AG04450 (cell line): ENCODE measurements at places on chromosomes 6 and 20.

DNA sequence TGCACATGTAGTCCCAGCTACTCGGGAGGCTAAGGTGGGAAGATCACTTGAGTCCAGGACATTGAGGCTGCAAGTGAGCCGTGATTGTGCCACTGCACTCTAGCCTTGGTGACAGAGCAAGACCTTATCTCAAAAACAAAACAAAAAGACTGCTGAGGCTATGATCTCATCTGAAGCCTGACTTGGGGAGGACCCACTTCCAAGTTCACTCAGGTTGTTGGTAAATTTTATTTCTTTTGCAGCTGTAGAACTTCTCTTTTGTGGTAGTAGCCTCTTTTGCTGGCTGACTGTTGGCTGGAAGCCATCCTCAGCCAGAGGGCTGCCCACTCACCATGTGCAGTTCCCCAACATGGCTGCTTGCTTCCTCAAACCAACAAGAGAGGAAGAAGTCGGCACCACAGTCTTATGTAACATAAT is 36.8 kb upstream of the ME1 start:
- DNase-seq = no peak

DNA sequence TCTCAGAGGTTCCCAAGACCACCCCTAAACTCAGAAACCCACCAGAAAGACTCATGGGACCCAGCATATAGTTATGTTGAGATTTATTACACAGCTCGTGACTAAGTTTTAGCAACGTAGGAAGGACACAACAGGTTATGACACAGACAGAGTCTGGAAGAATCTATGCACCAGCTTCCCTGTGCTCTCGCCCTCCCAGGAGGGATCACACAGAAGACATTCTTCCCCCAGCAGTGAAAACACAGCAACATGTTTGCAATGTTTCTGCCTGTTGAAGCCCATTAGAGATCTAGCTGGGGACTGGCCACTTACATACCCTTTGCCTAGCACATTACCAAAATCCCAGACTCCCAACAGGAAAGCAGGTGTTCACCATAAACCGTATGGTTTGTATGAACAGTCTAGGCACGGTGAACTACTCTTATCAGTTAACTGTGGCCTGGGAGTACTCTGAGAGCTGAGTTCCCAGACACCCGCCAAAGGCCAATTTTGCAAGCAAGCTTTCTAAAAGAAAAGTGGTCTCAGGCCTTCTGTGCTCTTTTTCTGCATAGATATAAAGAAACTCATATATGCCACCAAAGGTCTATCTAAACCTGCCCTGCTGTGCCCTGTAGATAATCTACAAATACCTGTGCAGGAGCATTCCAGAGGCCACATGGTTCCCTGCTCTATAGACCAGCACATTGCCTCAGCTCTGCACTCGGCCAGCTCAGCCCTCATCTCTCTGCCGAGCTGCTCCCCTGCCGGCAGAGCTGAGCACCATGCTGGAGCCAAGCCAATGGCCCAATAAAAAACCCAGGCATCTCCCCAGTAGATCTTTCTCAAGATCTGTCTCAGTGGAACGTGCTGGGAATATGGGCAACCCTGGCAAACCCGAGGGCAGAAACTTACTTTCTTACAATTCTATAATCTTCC is 69.6 kb upstream of the SMIM28 start:
- DNase-seq = no peak

DNA sequence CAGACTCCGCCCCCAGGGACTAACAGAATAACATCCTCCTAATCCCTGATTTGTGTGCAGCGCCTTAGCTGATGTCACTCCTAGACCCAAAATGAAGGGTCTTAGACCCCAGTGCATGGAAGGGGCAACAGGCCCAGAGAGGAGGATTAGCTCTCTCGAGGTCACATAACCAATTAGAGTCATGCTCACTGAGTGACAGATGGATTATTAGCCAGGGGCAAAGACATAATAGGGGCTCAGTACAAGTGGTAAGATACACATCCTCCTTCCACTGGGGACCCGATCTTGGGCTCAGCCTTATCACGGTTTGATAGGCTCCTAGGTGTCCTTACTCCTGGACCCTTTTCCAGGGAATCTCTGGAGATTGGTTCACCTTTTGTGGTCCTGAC is 858 bp downstream of the TP53INP2 start:
- no peak for DNase-seq

DNA sequence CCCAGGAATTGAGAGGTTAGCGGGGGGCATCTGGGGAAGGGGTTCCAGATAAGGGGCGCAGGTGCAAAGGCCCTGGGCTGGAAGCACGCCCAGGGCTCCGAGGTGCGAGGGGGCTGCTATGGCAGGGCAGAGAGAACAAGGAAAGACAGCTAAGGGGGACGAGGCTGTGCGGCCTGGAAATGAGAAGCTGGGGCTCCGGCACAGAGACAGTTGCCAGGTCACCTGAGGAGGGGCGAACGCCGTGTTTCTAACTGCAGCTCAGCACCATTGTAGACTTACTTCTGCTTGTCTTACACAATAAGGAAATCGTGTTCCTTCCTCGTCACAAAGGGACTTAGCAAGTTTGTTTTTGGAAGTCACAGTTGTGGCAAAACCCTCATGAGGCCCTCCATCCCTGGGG is 68.9 kb upstream of the TBXT start:
- no peak for DNase-seq

DNA sequence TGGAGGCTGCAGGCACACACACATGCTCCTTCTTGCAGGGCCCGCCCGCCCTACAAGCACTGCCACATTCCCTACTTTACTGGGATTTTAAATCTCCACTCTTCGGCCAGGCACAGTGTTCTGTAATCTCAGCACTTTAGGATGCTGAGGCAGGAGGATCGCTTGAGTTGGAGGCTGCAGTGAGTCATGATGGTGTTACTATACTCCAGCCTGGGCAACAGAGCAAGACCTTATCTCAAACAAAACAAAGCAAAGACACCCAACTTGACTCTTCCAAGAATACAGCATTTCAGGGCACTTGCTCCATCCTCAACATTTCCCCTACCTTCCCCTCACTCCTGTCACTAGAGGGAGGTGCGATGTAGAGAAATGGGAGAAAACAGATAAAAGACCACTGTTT is 194.0 kb downstream of the MYLK4 start:
- no peak for DNase-seq

- DNase-seq = no peak
Measured at GRCh38 chr6:3712827-3713665, 38.5 kb downstream of the PXDC1 start.

- DNase-seq = no peak
Measured at GRCh38 chr6:81708113-81708699, 44.3 kb downstream of the TENT5A start.

- no peak for DNase-seq
Measured at GRCh38 chr6:136792095-136792409, 225 bp downstream of the MAP3K5 start.

DNA sequence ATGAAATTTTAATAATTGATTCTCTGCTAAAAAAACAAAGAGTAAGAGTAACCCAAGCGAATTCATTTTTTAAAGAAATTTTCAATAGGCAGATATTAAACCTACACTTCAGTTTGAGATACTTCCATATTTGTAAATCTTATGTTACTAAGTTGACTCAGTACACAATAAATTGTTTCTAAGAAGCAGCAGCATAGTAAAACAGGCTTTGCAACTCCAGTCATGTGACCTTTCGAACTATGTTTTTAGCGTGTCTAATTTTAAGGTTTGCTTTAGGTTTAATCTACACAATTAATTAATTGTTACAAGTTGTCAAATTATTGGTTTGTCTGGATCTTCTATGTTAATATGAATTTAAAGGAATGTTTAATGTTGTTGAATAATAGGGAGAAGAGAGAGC is 708.9 kb upstream of the CITED2 start:
- DNase-seq = no peak

DNA sequence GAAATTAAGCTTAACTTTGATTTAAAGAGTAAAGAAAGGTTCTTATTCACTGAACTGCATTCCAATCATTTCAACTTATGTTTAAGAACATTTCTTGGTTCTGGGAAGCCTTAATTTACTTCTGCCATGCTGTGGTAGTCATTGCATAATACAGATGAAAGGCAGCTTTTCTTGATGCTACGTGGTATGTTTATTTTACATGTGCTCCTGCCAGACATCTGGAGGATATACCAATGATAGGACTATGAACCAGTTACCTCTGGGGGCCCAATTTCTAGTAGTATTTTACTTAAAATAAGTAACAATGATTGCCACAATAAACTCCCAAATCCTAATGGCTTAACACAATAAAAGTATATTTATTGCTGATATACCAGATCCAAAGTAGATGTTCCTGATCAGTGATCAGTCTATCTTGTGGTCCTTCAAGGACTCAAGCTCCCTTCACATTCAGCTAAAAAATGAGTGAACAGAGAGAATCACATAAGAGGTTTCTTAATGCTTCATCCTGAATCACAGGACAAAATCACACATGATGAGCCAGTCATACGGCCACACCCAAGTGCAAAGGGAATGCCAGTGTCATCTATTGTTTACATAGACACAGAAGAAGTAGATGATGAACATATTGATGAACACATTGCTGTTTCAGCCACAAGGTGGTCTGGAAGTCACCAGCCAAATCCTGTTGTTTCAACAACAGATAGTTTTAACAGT is 56.5 kb upstream of the CCN2 start:
- peak; percentile 60 for DNase-seq

DNA sequence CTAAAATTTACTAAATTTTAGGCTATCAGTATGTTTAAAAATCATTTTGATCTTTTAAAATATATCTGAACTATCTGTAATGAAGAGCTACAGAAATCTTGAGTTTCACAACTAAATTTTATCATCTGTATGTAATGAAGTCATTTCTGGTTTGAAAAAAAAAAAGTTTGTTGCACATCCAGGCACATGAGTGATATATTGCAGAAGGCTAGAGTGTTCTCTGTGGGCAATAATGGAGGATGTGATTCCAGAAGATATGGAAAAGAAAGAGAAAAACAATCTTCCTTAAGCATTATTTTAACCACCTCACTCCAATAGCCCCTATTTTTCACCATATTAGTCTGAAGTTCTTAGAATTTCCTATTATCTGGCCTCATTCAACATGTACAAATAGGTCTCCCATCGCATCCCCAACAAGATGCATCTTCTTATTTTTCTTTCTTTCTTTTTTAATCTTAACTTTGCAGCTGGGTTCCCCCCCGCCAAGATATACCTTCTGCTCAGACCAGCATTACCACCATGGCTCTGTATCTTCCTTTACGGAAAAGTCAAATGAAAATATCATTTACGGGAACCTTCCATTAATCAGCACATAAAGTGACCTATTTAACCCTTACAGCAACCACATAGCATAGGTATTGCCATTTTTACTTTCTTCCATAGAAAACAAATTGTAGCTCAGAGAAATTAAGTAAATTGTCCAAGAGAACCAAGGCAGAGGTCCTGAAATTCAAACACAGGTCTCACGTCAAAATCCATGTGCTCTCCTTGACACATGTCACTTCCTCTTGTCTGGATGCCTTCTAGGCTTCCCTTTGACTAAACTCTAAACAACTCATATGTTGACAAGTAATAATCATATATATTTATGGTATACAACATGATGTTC is 116.9 kb downstream of the KIF13A start:
- no peak for DNase-seq

DNA sequence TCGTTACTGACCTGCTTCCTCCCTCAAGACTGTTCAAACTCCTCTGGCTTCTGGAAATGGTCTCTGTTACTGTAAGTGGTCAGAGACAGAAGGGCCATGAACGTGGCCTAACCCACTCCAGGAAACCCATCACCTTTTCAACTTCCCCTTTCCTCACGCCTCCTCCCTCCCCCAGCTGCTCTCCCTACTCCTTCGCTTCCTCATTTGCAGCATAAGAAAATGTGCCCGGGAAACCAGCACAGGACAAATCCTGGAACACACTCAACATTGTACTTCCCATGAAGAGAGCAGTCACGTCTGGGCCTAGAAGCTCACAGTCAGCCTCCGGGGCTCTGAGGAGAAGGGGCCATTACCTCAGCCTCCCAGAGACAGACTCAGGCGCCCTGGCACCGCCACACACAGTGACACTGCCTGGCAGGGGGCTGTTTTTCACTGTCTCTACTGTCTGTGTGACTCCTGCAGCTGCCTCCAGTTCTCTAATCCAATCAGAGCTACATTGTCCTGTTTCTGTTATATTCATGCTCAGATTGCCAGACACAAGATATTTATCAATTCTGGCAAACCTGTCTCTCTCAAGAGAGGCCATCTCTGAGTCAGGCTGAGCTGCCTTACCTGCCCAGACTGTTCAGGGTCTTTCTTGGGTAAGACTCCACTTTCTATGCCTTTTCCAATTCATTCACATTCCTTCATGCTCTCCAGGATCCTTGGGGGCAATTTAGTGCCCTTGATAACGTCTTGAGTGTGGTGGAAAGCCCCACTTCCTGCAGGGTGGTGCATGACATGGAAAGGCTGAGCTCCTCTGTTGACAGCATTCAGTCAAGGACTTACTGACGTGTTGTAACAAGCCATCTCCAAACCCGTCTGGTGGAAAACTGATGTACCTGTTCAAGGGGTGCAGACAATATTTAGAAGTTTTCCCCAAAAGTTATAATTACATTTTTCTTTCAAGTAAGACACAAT is 242.2 kb downstream of the HIVEP2 start:
- DNase-seq = no peak

DNA sequence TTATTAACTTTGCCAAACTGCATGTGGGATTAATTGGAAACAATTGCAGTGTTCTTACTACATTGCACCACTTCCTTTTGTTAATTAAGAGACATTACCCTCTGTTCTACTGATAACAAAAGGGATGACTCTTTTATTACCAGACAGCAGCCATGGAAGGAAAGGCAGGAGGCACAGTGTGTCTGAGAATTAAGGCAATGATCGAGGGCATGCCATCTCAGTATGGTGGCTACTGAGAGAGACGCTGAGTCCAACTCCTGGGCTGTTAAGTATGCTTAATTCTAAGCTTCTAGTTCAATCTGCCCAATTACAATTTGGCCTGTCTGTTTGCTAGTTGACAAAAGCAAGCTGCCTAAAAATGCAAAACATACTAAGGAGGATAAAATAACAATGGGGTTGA is 227.4 kb downstream of the PHACTR1 start:
- DNase-seq = no peak

GRCh38 chr20:62529896-62530642 is 54.3 kb upstream of the GATA5 start:
- DNase-seq = no peak

DNA sequence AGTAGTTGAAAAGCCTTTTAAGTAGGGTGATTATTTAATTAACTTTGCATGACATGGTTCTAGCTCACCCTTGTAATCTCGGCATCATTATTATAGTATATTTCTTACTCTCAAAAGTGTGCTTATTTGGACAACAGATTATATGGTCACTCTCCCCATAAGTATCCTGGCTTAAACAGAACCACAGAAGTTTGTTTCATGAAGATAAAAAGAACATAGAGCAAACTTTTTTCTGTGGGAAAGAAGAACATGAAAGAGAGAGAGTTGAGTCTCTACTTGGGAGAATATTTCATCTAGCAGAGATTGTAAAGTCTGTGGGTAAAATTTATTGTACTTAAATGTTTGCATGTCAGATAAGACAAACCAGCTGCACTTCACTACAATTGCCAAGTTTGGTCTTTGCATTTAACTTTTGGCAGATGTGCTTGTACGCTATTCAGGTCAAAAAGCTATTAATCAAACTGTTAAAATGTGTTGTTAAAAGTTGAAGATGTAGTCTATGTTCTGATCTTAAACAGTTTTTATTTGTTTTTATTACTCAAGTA is 33.4 kb upstream of the PRIM2 start:
- peak; percentile 24 for DNase-seq
